ENCODE measurements at places on chromosomes 11 and 22.

DNA sequence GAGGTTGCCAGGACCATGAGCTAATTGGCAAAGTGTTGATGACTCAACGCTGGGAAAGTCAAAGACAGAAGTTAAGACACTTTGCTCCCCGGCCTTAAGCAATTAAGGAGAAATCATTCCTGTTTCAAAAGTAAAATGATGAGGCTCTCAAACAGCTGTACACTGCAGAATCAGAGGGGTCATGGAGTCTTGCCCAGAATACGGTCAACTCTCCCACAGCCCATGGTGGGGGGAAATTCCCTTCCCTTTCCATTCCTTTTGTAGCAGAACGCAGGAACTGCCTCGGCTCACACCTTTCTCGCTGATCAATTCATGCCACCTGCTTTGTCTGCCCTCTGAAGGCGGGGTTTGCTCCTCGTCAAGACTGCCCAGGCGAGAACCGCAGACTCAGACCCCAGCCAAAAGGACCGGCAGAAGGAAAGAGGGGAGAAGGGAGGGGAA, 52.8 kb downstream of the MN1 start:
- DNase-seq, result no peak

- no peak for DNase-seq
These were observed 82.8 kb upstream of the HMGXB4 start for GRCh38 chr22:35174401-35175038.

DNA sequence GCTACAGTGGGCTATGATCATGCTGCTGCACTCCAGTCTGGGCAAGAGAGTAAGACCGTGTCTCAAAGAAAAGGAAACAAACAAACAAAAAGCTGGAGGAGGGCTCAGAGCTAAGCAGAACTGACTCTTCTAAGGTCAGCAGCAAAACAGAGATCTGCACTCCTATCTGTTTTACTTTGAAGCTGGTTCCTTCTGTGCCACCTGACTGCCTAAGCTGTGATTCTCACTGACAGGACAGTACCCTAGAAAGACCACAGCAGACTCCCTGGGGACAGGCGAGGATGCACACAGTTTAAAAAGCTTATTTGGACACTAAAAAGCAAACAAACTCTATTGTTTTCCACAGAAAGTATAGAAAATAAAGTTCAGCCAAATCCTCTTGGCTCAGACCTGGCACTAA, 30.5 kb downstream of the NEFH start:
- DNase-seq, result no peak

GRCh38 chr11:72162891-72163492, 27.5 kb downstream of the FOLR3 start:
- no peak for DNase-seq

DNA sequence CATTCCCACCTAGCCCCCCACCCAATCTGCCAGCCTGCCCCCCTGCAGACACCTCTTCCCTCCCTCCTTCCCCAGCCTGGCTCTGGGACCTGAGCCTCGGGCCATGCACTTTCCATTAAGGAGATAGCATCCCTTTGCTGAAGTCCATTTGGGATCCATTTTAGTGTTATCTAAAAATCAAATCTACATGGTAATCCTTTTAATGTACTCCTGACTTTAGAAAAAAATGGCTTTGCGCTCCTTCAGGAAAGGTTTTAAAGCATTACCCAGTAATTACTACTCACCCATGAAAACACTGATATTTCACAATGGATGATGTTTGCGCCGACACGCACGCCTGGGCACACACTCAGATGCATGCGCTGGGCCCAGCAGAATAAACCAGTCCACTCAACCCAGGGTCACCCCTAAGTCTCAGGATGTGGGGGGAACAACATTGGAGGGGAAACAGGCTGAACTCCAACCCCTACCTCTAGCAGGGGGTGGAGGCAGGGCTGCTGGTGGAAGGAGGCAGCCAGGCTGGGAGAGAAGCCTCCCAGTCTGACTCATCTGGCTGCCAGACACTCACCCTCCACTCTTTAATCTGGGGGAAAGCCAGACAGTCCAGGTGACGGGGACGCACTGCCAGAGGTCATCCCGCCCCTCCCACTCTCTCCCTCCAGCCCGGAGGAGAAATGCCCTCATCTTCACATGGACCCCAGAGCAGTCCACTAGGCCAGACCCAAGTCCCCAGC, 29.8 kb downstream of the LMO1 start:
- no peak for DNase-seq

DNA sequence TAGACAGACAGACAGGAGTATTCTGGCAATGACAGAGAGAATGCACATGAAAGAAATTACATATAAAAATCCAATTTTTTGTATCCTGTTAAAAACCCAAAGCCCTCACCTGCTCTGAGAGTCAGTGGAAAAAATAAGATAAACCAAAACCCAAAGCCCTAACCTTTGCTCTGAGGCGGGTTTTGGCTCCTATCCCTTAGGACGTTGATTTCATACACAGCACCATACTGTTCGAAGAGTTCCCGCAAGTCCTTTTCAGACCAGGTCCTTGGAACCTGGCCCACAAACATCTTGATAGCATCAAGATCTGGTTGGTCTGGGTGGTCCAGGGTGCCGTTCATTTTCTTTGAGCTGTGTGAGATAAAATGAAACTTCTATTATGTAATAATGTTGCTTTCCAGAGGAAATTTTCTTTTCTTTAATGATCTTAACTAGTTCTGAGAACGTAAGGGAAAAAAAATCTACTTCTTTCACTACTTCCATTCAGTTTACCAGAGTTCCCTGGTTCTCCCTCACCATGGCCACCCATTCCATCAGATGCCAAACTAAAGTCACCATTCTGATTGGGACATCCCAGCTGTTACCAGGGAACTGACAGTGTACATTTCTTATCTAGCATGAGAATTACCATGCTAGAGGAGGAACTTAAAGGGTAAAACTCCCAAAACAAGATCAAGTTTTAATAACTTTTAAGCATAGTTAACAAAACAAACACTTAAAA, 39.9 kb upstream of the RAPSN start:
- DNase-seq, result no peak

DNA sequence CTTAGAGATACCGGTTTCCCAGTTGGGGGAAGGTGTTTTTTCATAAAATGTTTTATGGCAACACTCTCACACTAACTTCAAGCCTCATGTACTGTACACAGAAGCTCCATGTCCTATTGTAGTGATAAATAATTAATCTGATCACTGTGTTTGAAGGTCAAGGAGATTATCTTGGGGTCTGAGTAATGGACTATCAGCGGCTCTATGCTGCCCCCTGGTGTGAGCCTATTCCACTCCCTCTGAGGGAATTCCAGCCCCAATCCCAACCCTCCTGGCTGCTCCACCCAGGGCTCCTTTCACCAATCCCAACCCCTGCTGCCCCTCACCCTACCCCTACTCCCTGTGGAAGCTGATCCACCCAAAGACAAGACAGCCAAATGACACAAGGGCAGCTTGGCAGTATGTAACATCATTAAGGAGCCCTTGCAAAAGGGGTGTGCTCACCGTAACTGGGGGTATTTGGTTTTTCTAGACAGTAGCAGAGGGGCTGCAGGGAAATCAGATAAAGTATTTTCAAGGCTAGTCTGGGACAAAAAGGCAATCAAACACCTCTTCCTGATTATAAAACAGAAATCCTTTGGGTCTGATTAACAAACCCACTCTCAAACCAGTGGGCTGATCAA, 22.3 kb downstream of the HPS4 start:
- no peak for DNase-seq

DNA sequence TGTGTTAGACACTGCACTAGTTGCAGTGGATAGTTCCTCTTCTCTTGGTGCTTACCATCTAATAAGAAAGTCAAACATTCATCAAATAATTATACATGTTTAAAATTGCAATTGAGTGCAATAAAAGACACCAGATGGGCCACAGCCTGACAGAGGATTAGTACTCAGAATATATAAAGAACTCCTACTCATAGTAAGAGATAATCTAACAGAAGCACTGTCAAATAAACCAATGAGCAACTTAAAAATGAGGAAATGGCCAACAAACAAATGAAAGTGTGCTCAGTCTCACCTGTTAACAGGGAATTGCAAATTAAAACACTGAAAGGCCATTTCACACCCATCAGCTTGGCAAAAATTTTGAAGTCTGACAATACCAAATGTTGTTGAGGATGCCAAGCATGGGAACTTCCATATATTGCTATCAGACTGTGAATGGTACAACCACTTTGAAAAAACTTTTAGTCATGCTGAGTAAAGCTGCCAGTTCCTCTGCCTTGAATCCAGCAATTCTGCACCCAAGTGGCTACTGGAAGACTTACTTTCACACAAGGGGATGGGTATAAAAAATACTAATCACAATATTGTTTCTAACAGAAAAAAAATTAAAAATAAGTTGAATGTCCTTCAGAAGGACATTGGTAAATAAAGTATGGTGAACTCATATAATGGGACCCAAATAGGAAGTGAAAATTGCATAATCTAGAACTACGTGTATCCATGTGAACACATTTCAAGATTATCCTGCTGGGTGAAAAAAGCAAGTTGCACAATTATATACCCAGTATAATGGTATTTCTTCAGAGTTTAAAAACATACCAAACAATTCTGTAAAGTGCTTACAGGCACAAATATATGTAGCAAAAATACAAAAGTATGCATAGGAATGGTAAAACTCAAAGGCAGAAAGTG, 41.4 kb upstream of the CREB3L1 start:
- DNase-seq, result no peak

DNA sequence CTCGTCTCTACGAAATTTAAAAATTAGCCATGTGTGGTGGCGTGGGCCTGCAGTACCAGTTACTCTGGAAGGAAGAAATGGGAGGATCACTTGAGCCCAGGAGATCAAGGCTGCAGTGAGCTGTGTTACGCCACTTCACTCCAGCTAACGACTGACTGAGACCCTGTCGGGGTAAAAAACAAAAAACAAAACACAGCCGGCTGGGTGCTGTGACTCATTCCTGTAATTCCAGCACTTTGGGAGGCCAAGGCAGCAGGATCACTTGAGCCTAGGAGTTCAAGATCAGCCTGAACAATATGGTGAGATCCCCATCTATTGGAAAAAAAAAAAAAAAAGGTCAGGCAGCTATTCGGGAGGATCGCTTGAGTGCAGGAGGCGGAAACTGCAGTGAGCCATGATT, 2.4 kb downstream of the PAFAH1B2 start:
- no peak for DNase-seq

- DNase-seq, result no peak
These were observed 3.5 kb upstream of the PDGFB start for GRCh38 chr22:39248254-39248653.

GRCh38 chr11:19087658-19088057, 27.1 kb upstream of the MRGPRX2 start:
- DNase-seq, result no peak

DNA sequence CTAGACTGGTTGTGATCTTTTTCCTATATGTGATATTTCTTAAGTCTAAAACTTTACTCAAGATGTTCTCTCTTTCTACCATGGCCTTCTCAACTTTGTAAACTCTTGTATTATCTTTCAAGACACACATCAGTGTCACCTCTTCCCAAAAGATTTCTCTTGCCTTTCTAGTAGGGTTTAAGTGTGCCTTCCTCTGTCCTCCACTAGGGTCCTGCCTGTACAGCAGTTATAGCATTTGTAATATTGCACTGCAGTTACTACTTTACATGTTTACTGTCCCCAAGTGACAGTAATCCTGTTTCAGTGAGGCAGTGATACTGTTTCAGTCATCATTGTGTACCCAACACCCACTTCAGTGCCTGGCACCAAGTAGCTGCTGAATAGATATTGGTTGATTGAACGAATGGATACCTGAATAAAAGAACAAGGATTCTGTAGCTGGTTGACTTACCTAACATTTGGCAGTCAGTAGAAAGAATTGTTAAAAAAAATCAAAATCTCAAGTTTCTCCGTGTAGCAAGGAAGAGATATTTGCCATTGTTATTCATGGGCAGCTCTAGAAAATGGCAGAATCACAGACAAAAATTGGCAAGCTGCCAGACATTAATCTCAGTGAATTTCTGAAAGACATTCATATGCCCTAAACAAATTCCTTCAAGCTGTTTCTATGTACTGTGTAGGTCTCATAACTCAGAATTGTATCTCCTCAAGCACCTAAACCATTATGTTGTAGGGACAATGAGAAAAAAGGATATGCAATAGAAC, 79.4 kb downstream of the RBMXL2 start:
- peak; percentile 83 for DNase-seq

- peak; percentile 51 for DNase-seq
These were observed 13.2 kb upstream of the OR4C12 start for GRCh38 chr11:49995565-49995964.

- DNase-seq, result no peak
These were observed 6.7 kb downstream of the TRPT1 start for GRCh38 chr11:64219354-64219684.

GRCh38 chr11:77596626-77597025, 6.9 kb downstream of the AQP11 start:
- no peak for DNase-seq

DNA sequence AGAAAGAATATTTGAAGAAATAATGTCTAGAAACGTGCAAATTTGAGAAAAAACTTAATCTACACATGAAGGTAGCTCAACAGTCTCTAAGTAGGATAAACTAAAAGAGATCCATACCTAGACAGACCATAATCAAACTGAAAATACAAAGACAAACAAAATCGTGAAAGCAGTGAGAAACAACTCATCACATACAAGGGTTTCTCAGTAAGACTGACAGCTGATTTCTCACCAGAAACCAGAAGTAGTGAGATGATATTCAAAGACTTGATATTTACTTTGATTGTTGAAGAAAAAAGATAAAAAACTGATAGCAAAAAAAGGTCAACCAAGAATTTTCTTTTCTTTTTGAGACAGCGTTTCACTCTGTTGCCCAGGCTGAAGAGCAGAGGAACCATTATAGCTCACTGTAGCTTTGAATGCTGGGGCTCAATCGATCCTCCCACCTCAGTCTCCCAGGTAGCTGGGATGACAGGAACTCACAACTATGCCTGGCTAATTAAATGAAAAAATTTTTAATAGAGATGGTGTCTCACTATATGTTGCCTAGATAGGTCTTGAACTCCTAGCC, 17.4 kb downstream of the NPAT start:
- DNase-seq, result no peak

GRCh38 chr11:116224154-116224888, 548.5 kb downstream of the BUD13 start:
- DNase-seq, result no peak

DNA sequence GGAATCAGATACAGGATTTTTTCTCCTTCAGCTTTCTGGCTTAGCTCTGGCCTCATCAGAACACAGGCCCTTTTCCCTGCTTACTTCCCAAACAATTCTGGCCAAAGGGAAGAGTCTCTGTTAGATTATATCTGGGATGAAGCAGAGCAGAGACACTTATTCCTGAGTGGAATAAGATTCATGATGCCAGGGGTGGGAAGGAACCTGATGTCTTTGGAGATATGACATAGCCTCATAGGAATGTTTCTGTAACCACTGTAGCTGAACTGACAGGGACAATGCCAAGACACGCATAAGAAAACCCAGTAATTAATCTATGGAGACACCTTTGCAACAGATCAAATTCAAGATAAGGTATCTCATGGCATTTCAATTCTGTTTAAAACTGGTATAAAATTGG, 177.1 kb upstream of the RAG2 start:
- DNase-seq, result no peak
